GM23338 (cell line): ENCODE measurements at places on chromosomes 11 and 22.
A peak's percentile ranks its signal among the peaks of the same experiment; 100 is the strongest.

- DNase-seq, result no peak
These were observed 598.6 kb downstream of the OPCML start for GRCh38 chr11:132933703-132934102.

GRCh38 chr22:35392357-35392756 lies 7.6 kb upstream of the MCM5 start:
- DNase-seq, result no peak

- DNase-seq, result no peak
These were observed 577.8 kb downstream of the JRKL start for GRCh38 chr11:96967616-96968015.

DNA sequence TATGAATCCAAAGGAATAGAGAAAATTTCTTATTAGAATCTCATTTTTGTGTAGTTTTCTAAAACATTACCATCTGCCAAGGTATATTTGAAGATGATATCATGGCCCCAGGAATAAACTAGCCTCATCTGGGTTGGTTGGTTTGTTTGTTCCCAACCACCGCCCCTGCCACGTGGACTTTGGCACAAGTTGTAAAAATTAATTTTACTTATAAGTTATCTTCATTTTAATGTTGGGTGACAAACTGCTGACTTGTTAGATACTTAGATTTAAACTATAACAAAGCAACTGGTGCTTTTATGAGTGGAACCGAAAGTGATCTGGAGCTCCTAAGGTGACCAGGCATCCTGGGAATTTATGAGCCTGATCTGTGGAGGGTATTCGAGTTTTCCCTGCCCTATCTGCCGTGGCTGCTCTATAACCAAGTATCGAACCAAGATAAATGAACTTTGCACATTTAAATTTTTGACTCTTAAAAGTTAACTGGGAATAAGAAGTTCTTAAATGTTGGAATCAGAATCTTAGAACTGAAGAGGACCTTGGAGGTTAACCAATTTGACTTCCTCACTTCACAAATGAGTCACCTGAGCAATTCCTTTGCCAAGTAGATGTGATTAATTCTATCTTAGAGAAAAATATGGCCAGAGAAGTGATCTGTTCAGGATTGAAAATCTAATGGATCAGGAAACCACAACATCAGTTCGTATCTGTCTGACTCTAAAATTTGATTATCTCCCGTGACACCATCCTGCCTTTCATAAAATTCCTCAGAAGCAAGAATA lies 129.1 kb upstream of the ARHGAP42 start:
- DNase-seq, result no peak

DNA sequence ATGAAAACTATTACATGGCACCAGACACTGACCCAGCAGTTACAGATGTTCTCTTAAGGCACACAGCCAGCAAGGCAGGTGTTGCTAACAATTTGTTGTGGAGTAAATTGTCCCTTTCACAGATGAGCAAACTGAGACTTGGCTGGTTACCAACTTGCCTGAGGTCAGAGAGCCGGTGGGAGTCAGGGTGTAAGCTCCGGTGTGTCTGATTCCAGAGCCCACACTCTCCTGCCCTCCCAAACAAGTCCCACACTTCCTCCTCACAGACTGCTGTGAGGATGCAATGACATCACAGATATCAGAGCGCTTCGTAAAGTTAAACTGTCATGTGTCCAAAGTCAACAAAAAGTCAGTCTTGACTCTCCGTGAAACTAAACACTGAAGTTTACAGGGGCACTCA lies 12.5 kb downstream of the GDPD5 start:
- no peak for DNase-seq

GRCh38 chr22:50435291-50436014 lies 39.4 kb downstream of the SBF1 start:
- no peak for DNase-seq

DNA sequence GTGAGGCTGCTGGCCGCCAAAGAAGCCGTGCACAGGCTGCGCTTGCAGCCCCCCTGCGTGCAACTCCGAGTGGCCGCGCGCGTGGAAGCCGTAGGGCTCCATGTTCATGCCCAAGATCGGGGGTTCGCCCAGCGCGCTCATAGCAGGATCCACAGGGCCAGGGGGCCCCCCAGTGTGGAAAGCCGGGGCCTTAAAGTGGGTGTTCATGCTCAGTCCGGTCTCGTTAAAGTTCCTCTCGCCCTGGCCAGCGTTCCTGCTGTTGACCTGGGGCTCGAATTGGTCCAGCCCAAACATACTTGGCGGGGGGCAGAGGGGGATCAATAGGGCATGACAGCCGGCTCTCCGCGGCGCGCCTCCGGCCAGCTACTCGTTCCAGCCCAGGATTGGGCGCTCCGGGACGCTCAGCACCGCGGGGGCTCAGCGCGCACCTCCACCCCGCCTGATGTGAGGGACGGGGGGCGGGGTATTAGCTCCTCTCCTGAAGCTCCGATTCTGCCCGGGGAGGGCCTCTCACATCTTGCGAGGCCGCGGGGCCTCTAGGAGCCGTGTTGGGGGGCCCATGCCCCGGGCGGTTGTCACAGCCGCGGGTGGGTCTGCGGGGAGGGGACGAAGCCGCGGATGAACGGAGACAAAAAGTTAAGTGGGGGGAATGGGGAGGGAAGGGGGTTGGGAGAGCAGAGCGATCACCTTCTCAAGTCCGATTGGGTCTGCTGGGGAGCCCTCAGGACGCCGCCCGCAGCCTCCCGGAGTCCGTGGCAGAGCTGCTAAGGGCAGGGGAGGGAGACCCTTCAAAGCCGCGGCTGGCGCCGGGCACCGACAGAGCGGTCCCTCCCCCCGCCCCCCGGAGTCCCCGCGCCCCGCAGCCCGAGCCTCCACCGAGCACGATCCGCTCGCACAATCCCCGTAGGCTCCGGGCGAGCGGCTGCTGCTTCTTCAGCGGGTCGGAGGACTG lies 1.0 kb downstream of the MN1 start:
- DNase-seq, result no peak

DNA sequence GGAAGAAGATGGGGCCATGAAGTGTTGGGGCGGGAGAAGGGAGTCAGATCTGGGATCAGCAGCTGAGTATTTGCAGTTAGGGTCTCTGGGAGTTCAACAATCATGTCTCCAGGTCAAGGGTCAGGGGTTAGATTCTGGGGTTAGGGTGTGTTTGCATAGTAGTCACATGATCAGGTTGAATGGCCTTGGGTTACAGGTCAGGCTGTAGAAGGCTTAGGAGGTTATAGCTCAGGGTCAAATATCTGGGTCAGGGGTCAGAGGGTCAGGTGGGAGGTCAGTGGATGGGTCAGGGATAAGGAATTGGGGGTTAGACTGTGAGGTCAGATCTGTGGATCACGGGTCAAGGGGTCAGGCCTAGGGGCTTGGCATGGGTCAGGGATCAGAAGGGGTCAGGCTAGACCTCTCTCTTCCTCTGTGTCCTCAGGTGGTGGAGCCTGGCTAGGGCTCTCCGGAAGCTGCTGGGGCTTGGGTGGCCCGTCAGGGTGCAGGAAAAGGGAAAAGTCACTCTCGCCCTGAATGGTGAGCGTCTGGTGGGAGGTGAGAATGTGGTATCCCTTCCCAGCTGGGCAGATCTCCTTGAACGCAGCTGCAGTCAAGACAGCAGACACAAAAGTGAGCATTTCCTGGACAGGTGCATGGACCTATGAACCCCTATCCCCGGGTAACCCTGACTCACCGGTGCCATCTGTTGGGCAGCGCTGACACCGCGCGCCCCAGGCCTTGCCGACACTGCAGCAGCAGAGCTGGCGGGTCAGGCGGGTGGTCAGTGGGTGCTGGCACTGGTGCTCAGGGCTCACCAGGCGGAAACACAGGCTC lies 6.4 kb downstream of the LTBP3 start:
- DNase-seq, result peak; percentile 83

DNA sequence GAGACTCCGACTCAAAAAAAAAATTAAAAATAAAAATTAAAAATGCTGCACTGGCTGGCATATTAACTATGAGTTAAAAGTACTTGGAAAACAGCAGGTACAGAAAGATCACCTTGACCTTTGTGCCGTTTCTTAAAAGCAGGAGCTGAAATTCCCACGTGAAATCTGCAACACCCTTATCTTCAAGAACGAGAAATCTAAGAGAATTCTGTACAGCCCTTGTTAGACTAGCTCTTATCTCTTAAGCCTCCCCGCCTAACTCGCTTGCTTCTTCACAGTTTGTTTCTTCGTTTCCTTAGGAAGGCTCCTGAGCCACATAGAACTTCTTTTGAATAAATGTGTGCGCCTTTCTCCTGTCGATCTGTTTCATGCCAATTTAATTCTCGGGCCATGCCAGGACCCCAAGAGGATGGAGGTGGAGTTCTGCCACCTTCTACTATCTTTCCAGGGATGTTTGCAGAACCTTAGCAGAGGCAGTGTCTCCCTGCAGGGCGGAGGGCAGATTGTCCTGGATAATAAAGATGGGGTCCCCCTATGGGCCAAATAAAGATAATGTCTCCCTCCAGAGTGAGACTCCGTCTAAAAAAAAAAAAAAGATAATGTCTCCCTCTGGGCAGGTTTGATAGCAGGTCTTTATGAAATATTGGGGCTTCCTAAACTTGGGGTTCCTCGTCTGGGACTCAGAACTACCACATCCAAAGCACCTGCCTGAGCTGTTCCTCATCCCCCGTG lies 27.4 kb upstream of the SYT8 start:
- peak; percentile 62 for DNase-seq

DNA sequence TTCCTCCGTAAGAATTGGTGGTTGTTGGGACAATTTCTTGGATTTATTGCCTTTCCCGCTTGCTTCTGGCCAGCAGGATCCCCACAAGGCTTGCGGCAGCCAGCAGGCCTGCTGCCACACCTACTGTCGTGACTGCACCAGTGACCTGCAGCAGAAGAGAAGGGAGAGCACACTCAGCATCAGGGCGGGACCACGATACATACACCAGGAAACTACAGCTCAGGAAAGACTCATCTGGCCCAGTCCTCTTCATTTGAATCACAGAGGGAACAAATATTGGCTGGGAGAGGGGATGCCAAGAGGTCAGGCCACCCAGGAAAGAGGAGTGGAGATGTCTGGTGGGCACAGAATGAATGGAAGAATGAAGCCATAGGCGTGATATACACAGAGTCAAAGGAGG lies 10.3 kb downstream of the PLAAT2 start:
- no peak for DNase-seq

- DNase-seq, result no peak
These were observed 137.1 kb downstream of the TRPC6 start for GRCh38 chr11:101446726-101447125.

GRCh38 chr11:20192151-20192550 lies 31.9 kb upstream of the DBX1 start:
- DNase-seq, result no peak

DNA sequence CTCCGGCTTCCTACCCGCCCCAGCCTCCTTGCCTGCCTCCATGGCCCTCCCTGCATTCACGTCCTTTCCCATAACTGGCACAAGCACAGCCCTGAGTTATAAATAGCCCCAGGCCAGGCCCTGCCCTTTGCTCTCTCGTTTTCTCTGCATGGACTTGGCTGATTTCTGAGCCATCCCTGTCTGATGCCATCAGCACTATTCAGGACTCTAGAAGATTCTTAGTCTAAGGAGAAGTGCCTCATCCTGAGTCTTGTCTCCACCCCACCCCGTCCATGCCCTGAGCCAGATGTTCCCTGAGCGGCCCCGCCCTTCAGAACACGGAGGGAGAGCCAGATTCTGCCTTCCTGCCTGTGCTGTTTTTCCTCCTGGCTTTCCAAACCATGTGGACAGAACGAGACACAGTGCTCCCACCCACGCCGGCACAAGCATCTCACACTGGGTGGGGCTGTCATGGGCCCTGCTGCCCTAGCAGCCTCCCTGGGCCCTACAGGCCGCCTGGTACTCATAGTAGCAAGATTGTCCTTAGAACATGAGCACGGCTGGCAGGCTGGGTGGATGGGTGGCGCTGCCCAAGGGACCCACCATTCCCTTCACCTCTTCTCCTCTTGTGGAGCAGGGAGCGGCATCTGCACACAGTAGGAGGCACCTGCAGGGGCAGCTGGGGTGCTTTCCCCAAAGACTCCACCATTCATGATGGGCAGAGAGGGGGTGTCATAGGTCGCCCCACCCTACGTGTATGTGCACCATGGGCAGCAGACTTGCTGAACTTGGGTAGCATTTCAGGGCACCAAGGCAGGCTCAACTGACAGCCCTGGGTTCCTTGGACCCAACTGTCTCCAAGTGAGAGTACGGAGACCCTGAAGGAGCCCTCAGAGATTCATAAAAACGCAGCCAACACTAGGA lies 76.9 kb downstream of the BCR start:
- no peak for DNase-seq

GRCh38 chr11:9052316-9052715 lies 39.1 kb downstream of the SCUBE2 start:
- no peak for DNase-seq

- no peak for DNase-seq
These were observed 145.0 kb upstream of the GRK3 start for GRCh38 chr22:25419247-25420113.

DNA sequence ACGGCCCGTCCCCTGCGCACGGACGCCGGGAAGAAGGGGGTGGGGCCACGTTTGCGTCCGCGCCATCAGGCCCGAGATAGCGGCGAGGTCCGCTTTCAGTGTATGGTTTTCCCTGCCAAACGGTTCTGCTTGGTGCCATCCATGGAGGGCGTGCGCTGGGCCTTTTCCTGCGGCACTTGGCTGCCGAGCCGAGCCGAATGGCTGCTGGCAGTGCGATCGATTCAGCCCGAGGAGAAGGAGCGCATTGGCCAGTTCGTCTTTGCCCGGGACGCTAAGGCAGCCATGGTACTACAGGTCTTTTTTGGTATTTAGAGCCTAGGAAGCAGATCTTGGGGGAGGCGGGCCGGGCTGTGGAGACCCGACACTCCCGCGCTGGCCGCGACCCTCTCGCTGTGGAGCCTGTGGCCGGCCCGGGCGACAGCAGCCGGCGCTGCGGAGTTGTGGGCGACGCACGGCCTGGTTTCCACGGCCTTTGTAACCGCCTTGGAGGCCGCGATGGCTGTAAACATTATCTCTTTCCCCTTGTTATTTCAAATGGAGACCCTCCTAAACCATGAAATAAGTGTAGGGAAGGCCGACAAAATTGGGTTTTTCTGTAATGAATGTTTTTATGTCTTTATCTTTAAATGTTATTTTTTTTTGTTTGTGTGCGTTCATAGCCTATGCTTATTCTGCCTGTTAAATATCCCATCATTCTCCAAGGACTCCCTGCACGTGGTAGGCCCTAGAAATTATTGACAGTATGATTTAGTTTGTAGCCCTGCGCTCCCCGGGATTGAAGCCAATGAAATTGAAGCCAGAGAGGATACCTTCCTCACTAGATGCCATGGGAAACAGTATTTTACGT lies at the start of gene AASDHPPT:
Gene AASDHPPT (plus strand): TSS at position 54 of the 847 bp plus-strand sequence. CDS start 49 bp downstream, at position 103.
- DNase-seq, result peak; percentile 36
